ENCODE measurements at places on chromosomes 3 and 15.

GRCh38 chr15:38378161-38378560, 75.8 kb upstream of the FAM98B start:
- peak; percentile 73 for DNase-seq

DNA sequence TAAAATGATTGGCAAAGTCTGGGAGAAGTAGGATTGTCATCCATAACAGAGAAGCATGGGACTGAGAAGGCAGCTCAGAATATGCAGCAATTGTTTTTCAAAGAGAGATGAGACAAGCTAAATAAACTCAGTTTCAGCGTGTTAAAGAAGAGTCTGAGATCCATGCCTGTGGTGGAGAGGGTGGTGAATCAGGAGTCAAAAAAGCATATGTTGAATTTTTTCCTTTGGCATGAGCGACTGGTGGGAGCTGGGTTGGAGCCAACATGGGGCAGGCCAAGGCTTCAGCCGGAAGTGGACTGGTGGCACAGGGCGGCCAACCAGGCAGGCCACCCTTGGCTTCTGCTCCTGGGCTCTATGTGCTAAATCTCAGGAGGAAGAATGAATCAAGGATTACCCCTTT, 102.0 kb downstream of the SST start:
- no peak for DNase-seq

- no peak for DNase-seq
Measured at GRCh38 chr3:197155046-197155445, 125.4 kb upstream of the MELTF start.

DNA sequence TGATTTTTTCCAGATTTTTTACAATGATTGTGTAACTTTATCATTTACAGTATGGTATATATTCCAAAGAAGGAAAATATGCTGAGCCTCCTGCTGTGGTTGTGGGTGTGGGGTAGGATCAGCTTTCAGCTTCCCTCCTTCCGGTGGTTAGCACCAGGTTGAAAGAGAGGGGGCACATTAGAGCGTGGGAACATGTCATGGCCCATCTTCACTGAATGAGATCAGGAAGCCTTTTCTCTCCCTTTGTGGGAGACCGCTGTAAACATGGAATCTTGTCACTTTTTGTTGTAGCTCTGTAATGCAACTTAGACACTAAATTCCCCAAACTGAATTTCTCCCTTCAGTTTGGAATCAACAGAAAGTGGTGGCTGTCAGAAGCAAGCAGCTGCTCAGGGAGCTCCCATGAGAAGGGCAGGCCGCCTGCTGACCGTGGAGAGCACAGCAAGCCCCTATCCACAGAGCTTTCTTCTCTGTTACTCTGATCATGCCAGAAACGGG, 86.7 kb upstream of the LIMD1 start:
- no peak for DNase-seq

DNA sequence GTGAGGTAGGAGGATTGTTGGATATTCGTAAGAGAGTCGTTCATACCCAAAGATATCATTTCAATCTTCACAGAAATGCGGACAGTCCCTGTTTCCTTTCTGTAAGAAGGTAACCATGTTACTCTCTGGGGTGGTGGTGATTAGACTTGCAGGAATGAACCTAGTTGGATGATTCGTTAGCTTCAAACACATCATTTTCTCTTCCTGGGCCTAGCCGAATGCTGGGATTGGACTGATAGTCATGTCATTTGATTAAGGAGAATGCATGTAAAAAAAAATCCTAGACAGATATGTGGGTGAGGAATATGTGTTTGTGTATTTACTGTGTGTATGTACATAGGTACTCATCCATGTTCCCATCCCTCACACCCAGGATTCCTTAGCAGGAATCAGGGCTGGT, 12.4 kb downstream of the SLCO3A1 start:
- no peak for DNase-seq

DNA sequence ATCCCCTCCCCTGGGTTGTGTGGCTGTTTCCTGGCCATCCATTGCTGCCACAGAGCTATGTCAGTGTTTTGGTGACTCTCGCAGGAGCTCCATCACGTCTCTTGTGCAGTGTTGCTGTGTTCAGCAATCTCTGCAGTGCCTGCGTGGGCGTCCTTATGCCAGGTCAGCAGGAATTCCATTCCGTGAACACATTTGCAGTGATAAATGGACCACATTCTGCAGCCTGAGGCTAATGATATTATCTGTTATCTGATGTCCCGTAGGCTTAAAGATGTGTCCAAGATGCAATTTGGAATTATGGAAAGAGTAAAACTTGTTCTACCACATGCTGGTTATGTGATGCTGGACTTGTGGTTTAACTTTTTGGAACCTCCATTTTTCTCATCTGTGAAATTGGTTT, 25.5 kb upstream of the COL6A6 start:
- no peak for DNase-seq

- peak; percentile 82 for DNase-seq
Measured at GRCh38 chr15:95259513-95259912, 1028.2 kb downstream of the MCTP2 start.

GRCh38 chr15:52540374-52541012, 11.8 kb upstream of the MYO5A start:
- DNase-seq: no peak

GRCh38 chr3:184099806-184100686, 3.2 kb downstream of the HTR3E start:
- DNase-seq: no peak

- DNase-seq: no peak
Measured at GRCh38 chr15:90192961-90193786, 8.0 kb upstream of the SEMA4B start.

DNA sequence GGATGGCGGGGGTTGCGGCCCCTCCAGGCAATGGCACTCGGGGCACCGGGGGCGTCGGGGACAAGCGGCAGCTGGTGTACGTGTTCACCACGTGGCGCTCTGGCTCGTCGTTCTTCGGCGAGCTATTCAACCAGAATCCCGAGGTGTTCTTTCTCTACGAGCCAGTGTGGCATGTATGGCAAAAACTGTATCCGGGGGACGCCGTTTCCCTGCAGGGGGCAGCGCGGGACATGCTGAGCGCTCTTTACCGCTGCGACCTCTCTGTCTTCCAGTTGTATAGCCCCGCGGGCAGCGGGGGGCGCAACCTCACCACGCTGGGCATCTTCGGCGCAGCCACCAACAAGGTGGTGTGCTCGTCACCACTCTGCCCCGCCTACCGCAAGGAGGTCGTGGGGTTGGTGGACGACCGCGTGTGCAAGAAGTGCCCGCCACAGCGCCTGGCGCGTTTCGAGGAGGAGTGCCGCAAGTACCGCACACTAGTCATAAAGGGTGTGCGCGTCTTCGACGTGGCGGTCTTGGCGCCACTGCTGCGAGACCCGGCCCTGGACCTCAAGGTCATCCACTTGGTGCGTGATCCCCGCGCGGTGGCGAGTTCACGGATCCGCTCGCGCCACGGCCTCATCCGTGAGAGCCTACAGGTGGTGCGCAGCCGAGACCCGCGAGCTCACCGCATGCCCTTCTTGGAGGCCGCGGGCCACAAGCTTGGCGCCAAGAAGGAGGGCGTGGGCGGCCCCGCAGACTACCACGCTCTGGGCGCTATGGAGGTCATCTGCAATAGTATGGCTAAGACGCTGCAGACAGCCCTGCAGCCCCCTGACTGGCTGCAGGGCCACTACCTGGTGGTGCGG, 1.9 kb downstream of the CHST2 start:
- DNase-seq: no peak

- no peak for DNase-seq
Measured at GRCh38 chr3:188711881-188712247, 459.9 kb upstream of the TPRG1 start.

GRCh38 chr3:134991472-134992010, 196.5 kb downstream of the EPHB1 start:
- DNase-seq: no peak

DNA sequence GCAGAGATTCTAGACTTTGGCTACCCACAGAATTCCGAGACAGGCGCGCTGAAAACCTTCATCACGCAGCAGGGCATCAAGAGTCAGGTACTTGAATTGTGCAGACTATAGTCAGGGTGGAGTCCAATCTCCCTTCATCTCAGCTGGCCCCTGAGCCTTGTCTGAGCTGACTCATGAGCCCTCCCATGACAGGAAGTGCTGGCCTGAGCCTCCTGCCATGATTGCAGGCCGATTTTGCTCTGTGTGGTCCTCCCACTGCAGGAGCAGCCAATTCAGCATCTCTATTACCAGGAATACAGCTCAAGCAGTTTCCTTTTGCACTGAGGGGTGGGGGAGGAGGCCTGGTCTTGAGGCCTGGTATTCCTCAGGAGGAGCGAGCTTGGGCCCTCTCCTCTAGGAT, 5.5 kb downstream of the AP2M1 start:
- no peak for DNase-seq

- no peak for DNase-seq
Measured at GRCh38 chr3:127722091-127722784, 49.5 kb downstream of the ABTB1 start.

DNA sequence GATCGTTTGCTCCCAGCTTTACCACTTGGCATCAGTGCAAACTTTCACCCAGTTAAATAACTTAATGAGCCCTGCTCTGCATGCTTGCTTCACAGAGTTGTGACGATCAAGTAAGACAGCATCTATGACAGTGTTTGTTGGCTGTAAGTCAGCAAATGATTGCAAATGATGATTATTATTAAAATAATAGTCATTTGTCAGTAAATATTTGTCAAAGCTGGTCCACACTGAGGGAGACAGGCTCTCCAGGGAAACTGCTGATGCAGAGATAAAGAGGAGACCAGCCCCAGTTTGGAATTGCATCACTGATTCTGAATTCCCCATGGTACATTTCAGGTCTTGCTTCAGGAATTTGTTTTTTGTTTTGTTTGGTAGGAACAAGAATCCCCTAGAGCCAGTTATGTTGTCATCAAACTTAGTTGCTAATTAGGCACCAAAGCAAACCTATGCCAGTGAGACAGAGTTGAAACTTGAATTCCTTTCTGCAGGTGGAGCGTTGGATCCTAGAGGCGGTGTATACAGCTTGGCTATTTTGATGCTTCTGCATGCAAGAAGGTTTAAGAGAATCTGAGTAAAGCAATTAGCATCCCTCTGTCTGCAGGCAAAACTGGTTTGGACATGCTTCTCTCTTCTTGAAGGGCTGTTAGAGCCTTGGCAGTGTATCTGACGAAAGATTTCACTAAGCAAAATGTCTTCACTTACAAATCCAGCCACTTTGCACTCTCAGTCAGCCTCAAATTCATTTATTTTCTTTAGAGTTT, 338.6 kb upstream of the TPRG1 start:
- DNase-seq: no peak

DNA sequence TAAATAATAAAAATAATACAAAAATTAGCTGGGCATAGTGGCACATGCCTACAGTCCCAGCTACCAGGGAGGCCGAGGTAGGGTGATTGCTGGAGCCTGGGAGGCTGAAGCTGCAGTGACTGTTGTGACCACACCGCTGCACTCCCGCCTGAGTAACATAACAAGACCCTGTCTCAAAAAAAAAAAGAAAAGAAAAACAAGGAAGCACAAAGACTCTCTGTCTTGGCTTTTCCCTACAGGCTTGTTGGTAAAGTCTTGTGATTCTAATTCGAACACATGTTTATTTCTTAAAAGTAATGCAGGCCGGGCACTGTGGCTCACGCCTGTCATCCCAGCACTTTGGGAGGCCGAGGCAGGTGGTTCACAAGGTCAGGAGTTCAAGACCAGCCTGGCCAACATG, 60.1 kb downstream of the CAPN3 start:
- DNase-seq: no peak

GRCh38 chr3:100210772-100211135, 50.0 kb upstream of the TBC1D23 start:
- DNase-seq: peak; percentile 71

DNA sequence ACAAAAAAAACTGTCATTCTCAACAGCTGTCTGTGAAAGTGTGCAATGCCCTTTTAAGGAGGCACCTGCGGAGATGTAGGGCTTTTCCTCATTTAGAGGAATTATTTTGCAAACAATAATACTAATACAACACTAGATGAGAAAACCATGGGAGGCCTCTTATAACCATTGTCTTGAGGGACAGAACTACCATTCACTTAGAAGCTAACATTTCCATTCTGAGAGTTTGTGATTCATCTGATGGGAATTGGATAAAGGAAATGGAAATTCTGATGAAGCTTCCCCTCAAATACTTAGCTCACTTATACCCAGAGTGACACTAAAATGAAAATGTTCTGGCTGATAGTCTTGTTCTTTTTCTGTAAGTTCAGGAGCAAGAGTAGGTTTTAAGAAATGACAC, 147.7 kb downstream of the CADPS start:
- DNase-seq: peak; percentile 7

Data from pulmonary artery endothelial cell (primary cell).